Right renal pelvis (tissue), 4 donors: ENCODE measurements at places on chromosomes 7 and 10.

DNA sequence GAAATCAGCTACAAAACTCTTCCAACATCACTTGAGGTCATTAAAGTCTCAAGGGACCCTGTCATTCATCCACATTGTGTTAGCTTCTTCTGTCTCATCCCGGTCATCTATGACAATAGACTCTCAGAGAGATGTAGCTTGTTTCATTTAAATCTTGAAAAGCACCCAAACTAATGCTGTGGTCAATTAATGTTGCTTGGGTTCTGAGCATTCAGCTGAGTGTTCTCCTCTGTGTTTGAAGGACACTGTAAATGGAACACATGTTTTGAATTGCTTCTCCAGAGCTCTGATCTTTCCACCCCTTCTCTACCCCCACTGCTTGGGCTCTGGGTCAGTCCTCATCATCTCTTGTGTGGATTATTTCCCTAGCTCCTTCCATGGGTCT, 19.6 kb upstream of the ADD3 start:
- DNase-seq = no peak

- no peak for DNase-seq
Observed at GRCh38 chr10:69732147-69732825, 69.4 kb upstream of the COL13A1 start.

DNA sequence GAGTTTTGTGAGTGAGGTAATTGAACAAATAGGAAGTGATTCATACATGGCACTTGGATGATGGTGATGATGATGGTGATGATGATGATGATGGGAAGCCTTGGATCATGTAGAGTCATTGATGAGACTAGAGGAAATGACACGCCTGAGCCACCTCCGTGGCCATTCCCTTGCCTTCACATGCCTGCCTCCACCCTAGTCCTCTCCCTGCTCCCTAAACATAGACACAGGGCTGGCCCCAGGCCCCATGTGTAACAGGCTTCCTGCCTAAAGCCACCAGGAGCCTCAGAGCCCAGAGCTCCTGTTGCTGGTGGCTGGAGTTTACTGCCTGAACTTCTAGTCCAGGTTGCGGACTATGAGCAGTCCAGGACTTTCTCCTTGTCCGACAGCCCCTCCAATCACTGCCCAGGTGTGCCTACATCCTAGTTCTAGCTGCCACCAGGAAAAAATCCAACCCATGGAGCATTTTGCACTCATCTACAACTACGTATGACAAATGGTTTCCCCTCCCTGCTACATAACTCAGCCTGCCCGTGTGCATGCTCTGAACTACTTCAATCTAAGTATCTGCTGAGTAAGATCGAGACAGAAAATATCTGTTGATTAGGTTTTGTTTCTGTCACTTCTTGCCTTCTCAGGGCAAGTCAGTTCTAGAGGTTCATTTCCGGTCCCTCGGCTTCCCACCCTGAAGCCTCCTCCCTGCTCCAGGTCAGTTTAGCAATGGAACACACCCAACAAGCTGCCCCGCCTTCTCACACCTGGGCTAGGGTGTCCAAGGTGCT, 35.5 kb upstream of the KDM7A start:
- no peak for DNase-seq

DNA sequence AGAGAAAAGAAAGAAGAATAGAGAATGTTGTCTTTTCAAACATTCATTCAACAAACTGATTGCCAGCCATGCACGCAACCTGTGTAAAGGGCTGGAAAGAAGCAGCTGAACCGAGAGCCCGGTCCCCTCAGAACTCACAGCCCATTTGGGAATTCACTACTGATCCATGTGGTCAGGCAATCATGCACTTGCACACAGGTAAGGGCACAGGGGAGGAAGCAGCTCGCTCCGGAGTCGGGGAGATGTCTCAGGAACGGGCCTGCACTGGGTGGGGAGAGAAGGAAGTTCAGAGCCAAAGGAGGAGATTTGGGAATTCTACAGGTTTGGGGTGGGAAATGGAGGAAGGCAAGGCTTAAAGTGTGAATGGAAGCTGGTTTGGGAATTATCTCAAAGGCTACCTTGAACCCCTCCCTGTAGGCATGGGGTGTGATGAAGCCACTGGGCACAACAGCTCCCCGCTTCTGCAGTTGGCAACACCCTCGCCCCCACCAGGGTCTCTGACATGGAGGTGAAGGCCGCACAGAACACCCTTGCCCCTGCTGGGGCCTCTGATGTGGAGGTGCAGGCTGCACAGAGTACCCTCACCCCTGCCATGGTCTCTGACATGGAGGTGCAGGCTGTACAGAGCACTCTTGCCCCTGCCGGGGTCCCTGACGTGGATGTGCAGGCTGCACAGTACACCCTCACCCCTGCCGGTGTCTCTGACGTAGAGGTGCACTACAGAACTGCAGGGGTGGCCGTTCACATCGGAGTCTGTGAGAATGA, 194.4 kb upstream of the RNF32 start:
- no peak for DNase-seq

DNA sequence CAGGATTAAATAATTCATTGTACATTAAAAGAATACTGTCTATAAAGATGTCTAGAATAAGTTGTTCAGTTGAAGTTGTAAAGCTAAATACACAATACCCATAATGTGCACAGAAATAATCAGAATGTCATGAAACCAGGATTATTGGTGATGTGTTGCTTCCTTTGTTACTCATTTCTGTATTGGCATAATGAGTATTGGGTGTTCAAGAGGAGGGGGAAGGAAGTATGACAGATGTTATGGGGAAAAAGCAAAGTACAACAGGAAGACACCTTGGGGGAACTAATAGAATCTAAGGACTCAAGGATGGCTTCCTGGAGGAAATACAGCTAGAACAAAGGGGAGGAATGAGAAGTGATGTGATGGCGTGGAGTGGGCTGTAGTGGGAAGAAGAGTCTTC, 15.0 kb downstream of the ANKRD1 start:
- no peak for DNase-seq

- DNase-seq = no peak
Observed at GRCh38 chr7:115869801-115870200, 160.8 kb downstream of the TFEC start.

GRCh38 chr10:124243702-124244121, 150.3 kb upstream of the CHST15 start:
- DNase-seq = no peak

DNA sequence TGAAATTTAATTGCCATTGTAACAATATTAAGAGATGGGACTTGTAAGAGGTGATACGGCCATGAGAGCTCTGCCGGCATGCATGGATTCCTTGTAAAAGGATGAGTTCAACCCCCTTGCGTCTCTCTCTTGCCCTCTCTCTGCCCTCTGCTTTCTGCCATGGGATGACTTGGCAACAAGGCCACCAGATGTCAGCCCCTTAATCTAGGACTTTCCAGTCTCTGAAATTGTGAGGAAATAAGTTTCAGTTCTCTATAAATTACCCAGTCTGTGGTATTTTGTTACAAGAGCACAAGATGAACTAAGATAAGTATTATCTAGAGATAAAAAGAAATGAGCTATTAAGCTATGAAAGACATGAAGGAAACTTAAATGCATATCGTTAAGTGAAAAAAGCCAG, 145.7 kb upstream of the AHR start:
- no peak for DNase-seq
